Activated CD4-positive, CD25-positive, alpha-beta regulatory T cell treated with anti-CD3 and anti-CD28 coated beads, Interleukin-2, amount 50 U/mL, for 24 hours (primary cell): ENCODE measurements at places on chromosomes 2 and 18.

DNA sequence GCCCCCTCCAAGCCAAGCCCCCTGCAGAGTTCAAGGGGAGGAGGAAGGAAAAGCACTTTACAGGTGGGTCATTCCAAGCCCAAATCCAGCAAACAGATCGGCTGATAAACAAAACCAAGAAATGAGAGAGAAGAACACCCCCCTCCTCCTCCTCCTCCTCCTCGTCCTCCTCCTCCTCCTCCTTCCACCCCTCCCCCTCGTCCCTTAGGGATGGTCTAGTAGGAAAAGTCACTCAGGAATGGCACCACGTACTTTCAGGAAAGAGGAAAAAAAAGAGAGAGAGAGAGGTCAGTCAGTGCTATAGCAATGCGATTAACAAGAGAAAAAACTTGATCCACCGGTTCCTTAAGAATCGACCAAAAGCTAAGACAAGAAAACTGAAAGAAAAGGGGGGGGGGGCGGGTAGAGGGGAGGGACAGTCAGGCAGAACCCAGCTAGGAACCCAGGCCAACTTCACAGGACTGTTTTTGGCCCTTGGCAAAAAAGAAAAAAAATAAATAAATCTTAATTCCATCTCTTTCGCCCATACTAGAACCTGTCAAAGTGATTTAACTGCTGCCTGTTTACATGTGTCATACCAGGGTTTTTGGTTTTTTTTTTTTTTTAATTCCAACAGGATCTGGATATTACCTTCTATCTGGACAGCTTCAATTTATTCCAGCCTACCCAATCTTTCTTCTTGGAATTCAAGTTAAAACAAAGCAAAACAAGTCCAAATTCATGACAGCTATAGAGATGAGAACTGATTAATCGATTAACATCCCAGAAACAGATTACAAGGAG, 906 bp downstream of the IKZF2 start:
- no peak for ATAC-seq

DNA sequence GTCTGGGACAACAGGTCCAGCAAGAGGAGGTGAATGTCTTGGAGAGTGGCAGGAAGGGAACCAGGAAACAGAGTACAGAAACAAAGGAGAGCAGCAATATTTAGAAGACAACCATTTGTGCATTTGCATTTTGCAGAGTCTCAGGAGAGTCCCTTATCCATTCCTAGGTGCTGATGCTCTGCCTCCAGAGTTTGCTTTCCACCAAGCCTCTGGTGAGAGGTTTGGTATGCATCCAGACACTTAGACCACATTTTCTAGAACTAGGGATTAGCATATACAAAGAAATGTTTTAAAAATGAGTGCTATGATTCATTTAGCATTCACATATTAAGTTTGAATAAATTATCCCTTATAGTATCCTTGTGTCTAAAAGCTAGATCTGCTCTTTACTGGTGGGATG, 18.5 kb upstream of the LRATD1 start:
- ATAC-seq = no peak

DNA sequence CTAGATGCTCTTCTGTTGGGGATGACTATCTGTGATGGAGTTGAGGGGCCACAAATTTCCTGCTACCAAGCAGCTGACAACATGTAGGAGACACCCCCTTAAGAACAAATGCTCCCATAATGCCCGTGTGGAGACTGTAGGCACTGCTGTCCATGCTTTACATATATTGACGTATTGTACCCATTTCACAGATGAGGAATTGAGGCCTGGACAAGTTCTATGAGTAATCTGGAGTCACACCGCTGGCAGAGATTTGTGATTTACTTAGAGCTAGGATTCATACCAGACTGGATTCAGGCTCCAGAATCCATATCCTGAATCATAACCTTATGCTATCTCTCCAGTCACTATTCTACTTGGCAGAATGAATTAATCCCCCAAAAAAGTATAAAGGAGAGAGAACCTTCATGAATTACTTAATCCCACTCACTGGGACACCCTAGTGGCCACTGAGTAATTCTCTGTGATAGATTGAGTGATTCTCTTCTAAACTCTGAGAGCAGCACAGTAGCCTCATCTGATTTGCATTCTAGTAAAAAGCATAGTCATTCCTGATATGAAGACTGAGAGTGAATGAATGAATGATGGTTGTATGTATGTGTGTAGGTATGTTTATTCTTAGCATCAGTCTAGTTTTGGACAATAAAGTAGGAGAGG, 460.7 kb upstream of the MEIS1 start:
- no peak for ATAC-seq

DNA sequence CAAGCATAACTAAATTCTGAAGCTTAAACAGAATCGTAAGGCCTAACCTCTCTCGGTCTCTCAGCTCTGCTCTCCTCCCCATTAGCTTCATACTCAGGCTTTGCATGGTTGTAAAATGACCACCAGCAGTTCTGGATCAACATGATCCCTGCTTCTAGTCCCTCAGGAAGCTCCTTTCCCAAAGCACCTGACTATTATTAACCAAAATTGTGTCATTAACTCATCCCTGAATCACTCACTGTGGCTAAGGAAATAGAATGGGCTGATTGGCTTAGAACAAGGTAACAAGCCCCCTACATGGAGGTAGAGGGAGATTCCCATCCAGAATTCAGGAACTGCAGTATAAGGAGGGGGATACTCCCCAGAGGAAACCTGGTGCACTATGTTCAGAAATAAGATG, 448.3 kb downstream of the ARHGAP15 start:
- ATAC-seq = no peak

DNA sequence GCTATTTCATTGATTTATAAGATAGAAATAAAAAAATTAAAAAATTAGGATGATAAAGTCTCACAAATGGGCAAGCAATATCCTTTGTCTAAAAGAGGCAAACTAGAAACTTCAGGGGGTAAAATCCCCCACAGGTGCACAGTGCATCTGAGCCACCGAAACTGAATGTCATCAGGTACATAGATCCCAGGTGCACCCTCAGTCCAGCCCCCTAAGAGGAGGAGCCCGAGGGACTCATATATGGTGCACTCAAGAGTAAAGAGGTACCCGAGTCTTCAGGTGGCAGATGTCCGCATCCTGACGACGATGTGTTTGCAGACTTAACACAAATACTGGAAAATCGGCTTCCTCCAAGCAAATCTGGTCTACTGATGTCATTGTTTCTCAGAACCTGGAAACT, 11.3 kb downstream of the QPCT start:
- no peak for ATAC-seq

- no peak for ATAC-seq
Observed at GRCh38 chr2:60675301-60675700, 80.8 kb upstream of the PAPOLG start.

- no peak for ATAC-seq
Observed at GRCh38 chr18:63128237-63128974, 191.2 kb downstream of the BCL2 start.

DNA sequence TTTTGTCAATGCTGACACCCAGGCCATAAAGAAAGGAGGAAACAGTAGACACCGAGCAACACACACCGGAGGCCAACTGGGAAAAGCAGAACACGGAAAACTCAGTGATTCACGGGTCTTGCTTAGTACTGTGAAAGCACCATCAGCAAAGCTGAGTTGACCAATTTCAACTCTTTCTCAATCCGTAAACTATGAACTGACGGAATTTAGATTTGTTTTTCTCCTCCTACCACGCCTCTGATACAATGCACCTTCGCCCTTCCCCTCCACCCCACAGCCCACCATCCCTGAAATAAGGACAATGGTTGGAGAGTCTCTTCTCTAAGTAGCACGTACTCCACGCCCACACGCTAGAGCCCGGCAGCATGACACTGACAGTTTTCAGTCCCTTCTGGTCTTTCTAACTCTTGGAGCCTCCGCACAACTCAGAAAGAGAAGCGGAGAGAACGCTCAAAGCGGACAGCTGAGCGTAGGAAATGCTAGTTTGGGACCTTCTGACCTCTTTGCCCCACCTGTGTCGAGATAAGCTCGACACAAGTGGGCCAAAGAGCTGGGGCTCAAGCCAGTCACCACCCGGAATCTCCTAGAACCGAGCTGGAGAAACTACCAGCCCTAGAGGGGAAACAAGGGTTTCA, 669 bp downstream of the LNPK start:
- ATAC-seq = peak; percentile 39

GRCh38 chr2:96554293-96555145, 18.0 kb downstream of the ARID5A start:
- ATAC-seq = no peak

DNA sequence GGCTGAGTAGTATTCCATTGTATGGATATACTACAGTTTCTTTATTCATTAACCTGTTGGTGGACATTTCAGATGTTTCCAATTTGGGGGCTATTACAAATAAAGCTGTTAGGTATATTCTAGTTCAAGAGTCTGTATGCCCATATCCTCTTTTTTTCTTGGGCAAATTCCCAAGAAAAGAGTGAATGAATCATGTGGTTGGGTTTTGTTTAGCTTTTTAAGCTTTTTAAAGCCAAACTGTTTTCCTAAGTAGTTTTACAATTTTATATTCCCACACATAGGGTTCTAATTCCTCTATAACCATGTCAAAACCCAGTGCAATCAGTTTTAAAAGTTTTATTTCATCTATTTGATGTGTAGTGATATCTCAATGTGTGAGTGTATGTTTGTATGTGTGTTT, 44.9 kb upstream of the BAZ2B start:
- ATAC-seq = no peak

- no peak for ATAC-seq
Observed at GRCh38 chr2:120241684-120242083, 11.0 kb upstream of the RALB start.

GRCh38 chr2:151630372-151630771, 103.9 kb downstream of the NEB start:
- no peak for ATAC-seq

- no peak for ATAC-seq
Observed at GRCh38 chr2:212692466-212692865, 153.9 kb upstream of the ERBB4 start.

- no peak for ATAC-seq
Observed at GRCh38 chr18:2102022-2102421, 469.3 kb downstream of the METTL4 start.

DNA sequence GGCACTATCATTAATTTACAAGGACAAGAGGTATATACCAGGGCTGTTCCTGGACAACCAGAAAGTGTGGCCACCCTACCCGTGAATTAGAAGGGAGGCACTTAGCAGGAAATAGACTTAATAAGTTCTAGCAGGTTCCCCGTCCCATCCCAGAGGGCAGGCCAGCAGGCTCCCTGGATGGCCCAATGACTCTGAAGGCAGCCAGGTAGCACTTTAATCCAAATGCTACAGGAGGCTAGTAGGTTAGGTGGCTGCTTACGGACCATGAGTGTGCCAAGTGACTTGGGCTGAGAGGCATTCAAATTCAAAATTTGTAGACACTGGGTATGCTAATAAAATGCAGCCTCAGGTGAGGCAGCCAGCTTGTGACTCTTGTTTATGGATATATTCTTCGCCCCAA, 123.9 kb downstream of the UXS1 start:
- no peak for ATAC-seq

GRCh38 chr2:240231838-240232244, 91.4 kb upstream of the OTOS start:
- ATAC-seq = no peak
